ENCODE measurements at places on chromosomes 6 and 20.
A peak's percentile ranks its signal among the peaks of the same experiment; 100 is the strongest.

- DNase-seq, result no peak
Observed at GRCh38 chr6:39062014-39062740, 13.6 kb downstream of the GLP1R start.

- DNase-seq, result peak; percentile 8
Observed at GRCh38 chr20:1326031-1326930, 2.7 kb downstream of the SDCBP2 start.

DNA sequence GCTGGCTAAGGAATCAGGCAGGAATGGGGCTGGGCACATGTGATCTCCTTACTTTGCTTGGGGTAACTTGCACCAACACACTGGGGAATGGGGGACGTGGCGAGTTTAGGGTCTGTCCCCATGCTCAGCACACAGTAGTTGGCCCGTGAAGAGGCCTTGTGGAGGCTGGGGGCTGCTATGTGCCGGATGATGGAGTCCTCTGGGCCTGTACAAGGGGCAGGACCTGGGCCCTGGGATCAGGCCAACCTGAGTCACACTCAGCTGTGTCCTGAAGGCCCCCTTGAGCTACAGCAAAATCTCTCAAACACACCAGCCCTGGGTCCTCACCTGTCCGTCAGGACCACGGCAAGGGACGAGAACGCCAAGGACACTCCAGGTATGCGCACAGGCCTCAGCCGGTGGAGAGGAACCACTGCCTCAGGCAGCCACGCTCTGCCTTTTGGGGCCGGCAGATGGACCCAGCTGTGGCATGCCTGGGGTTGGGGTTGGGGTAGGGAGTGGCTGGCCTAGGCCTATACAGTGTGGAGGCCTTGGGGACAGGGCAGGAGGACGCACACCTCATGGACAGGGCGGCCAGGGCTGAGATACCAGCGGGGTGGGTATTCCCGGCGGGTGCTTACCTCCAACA lies 11.1 kb downstream of the UCKL1 start:
- DNase-seq, result no peak

GRCh38 chr6:27892649-27893058 lies 19.5 kb downstream of the OR2B2 start:
- no peak for DNase-seq

GRCh38 chr6:144246988-144247387 lies 38.1 kb upstream of the UTRN start:
- no peak for DNase-seq

- DNase-seq, result no peak
Observed at GRCh38 chr20:37356387-37356786, 10.4 kb downstream of the SRC start.

DNA sequence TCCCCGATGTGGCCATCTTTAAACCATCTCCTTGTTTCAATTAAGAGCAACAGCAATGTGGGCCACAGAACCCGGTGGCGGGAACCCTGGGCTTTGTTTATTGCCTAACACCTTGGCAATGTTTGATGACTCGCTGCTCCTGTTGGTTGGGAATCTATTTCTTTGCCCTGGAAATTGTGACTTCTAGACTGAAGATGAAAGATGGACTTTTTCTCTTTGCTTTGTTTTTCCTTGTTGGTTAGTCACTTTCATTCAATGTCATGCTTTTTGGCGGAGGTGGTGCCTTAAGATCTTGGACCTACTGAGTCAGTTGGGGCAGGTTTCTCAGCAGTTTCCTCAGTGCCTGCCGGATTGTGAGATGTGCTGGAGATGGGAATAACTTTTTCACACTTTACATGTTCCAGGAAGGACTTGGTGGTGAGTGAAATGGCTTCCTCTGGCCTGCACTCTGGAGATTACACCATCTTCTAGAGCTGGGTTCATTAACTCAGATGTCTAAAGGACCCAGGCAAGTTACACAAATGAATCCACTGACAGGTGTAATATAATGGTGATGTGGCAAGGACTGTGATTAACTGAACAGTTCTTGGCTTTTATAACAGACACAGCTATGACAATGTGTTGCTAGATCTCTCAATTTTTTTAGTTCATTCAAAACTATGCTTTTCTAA lies 56.3 kb downstream of the TSHZ2 start:
- DNase-seq, result no peak

DNA sequence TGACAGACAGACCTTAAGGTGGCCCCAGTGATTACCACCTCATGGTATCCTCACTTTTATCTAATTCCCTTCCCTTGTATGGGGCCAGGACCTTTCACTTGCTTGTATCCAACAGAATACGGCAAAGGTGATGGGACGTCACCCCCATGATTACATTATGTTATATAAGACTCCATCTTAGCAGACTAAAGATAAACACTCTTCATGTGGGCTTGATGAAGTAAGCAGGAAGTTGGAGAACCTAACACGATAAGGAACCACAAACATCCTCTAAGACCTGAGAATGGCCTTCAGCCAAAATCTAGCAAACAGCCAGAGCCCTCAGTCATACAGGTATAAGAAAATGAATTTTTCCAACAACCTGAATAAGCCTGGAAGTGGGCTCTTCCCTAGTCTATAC lies 8.0 kb downstream of the SLC17A3 start:
- no peak for DNase-seq

DNA sequence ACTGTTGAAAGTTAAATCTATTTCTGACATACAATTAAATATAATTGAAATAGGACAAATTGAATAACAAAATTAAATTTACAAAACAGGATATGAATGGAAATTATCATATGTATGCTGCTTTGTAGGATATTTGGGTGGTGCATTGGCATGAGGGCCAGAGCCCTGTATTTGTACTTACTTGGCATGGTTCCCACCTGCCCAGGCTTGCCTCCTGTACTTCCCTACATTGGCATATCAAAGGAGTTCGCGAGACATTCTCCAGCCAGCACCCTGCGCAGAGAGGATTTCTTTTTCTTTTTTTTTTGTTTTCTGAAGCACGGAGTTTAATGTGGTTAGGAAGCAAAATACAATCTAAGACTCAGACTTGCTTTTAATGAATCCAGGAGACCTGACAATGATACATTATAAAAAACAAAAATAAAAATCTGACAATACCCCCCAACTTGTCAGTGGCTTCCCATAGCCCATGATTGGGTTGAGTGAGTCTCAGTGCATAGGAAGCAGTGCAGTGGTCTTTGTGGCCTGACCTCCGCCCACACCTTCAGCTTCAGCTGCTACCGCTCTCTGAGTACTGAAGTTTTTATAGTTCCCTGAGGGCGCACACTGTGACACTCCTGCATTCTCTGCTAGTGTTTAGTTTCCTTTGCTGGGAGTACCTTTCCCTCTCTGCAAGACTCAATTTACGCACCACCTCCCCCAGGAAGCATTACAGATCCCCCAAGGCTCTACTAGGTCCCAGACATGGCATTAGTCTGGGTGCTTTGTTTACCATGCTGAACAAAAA lies 440.8 kb downstream of the UTRN start:
- DNase-seq, result no peak

- DNase-seq, result no peak
Observed at GRCh38 chr6:42068173-42068572, 17.8 kb downstream of the TAF8 start.

DNA sequence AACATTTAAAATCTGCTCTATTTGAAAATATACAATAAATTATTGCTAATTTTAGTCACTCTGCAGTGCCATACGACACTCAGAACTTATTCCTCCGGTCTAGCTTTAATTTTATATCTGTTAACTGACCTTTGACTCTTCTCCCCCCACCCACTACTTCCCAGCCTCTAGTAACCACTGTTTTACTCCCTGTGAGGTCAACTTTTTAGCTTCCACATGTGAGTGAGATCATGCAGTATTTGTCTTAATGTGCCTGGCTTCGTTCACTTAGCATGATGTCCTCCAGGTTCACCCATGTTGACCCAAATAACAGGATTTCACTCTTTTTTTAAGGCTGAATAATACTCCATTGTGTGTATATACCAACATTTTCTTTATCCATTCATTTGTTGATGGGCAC lies 80.8 kb downstream of the RPP40 start:
- DNase-seq, result no peak

GRCh38 chr6:88089708-88090107 lies 42.1 kb downstream of the SPACA1 start:
- no peak for DNase-seq

DNA sequence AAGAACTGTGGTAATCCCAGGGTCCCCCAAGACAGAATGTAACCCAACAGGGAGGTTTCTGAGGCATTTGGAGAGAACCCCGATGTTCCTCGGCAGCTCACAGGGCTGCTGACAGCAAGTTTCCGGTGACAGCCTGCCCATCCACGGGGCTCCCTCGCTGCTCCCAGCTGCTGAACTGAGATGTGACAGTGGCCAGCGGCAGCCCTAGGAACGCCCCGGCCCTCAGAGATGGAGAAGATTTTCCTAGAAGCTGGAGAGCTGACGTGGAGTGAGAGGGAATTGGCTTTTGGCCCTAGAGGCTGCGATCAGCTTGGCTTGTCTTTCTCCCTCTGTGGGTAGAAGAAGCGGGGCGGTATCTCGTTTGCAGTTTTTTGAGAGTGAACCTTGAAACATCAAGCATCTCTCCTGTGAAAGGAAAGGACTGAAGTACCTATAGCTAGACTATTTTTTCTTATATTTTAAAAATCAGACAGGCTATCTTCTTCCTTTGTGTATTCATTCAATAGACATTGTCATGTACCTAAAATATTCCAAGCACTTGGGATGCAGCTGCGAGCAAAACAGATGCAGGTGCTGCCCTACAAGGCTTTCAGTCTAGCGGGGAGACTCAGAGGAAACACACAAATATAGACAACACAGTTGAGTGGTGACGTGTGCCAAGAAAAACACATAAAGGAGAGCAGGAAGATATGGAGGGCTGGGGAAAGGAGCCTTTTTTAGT lies 28.4 kb upstream of the NFATC2 start:
- DNase-seq, result no peak

DNA sequence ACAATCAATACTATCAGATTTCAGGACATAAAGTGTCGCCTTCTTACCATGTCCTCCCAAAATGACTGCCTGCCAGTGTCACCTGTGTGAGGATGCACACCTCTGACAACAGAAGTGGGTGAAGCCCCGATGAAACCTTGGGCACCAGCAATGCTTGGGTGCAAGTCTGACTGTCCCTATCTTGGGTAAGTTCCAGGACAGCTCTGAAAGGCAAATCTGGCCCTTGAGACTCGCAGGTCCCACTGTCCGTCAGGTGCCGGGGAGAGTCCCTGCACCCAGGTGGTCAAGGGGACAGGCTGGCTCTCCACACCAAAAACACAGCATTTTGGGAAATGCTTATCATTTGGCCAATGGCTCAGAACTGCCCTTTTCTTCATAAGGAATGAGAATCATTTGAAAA lies 43.3 kb downstream of the EZR start:
- no peak for DNase-seq

DNA sequence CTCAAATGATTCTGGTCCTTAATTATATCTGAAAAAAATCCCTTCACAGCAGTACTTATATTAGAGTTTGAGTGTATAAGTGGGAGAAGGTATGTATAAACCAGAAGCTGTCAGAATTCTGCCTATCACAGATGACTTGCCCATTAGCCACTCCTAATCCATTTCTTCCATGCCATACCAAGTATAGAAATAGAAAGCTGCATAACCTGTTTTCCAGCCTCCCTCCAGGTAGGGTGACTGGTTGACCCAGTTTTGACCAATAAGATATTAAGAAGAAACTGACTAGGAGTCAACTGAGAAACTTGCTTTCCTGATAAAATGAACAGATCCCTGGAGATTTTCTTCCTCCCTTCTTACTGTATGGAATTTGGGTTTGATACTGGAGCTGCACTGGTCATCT lies 112.2 kb upstream of the GRIK2 start:
- DNase-seq, result no peak

DNA sequence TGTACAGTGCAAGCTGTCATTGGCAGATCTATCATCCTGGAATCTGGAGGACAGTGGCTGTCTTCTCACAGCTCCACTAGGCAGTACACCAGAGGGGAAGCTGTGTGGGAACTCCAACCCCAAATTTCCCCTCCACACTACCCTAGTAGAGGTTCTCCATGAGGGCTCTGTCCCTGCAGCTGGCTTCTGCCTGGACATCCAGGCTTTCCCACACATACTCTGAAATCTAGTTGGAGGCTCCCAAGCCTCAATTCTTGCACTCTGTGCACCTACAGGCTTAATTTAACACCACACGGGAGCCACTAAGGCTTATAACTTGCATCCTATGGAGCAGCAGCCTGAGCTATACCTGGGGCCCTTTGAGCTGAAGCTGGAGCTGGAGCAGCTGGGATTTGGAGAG lies 43.0 kb upstream of the TRIM39 start:
- DNase-seq, result no peak

GRCh38 chr6:80440496-80441115 lies 334.1 kb downstream of the BCKDHB start:
- no peak for DNase-seq

- no peak for DNase-seq
Observed at GRCh38 chr20:916125-916799, at the start of gene ANGPT4. ANGPT4 (minus strand) TSS chr20:916334; CDS start chr20:916214, 120 bp downstream.

DNA sequence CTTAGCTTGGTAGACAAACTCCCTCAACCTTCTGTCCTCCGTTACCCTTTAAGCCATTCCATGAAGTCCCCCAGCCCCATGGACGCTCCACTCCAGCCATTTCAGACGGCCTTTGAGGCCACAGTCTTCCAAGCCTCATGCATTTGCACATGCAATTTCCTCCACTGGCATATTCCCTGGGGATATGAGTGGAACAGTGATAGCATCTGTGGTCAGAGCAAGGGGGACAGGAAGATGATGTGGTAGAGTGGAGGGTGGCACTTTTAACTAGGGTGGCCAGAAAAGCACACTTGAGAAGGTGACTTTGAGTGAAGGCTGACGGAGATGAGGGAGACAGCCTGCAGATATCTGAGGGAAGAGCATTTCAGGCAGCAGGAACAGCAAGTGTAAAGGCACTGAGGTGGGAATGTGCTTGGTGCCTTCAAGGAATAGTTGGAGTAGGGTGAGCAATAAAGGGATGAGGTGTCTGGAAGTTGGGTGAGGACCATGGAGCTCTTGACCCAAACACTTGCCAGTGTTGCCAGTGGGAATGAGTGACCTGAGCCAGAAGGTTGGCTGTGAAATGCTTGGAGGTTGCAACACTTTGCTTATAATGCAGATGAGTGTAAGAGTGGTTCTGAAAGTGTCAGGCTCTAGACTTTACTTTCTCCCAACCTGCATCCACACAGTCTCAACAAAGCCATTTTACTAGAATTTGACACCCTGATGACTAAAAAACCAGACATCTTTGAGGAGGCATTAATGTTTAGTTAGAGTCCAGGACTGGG lies 275.6 kb upstream of the SUPT3H start:
- no peak for DNase-seq

GRCh38 chr20:10508060-10508459 lies 73.0 kb downstream of the SLX4IP start:
- DNase-seq, result no peak

DNA sequence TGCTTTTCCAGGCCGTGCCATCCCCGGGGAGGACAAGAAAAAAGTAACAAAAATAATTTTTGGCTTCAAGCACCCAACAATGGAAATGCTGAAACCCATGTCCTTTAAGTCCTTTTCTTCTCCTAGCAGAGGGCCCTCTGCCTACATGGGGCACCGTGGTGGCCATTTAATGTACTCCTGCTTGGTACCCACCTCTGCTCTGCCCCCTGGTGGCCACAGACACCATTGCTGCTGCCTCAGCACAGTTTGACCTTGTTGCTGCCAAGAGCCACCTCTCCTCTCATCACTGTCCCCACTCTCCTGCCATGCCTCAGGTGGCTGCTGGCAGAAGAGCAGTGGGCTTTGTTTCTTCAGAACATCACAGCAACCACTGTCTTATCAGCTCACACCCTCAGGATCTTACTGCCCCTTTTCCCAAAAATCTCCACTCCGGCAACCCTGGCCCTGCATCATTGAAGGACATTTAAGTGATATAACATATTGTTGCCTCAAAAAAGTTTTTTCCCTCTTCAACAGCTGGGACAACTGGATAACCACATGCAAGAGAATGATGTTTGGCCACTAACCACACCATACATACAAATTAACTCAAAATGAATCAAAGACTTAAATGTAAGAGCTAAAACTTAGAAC lies 12.9 kb upstream of the ARMC2 start:
- peak; percentile 91 for DNase-seq

Measured in omental fat pad (tissue), 4 donors.